Activated CD4-positive, CD25-positive, alpha-beta regulatory T cell (primary cell): ENCODE measurements at places on chromosomes 6 and 20.

DNA sequence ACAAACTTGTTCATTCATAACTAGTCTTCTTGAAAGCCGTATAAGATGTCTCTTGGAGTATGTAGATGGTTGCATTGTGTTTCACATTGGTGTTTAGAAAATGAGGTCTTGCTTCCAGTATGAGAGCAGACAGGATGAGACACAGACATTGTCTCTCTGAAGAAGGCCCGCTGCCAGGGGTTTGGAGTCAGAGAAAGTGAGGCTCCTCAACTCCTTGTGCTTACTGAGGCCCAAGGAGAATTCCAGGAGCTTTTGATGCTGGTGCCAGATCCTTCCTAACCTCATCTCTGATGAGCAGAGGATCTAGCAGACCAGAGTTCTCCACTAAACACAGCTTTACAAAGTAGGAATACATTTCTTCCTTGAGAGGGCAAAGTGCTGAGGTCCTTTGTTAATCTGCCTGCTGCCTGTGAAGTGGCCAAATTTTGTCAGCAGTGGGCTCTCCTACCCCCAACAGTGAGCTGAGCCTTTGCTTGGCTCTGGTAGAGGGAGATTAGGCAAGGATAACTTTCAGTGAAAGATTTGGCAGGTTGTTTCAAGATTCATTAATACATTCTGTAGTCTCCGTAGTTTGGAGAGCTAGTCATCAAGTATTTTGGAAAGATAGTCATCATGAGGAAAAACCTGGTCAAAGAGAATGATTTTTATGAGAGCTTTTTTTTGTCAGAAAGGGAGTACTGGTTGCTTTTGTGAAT lies 9.7 kb downstream of the MAPRE1 start:
- DNase-seq, result no peak

- DNase-seq, result no peak
These were observed 404.5 kb downstream of the SYNE1 start for GRCh38 chr6:152232501-152233151.

- no peak for DNase-seq
These were observed 79.6 kb upstream of the EPB41L1 start for GRCh38 chr20:36074983-36075382.

- no peak for DNase-seq
These were observed 59.9 kb upstream of the MAP7 start for GRCh38 chr6:136609873-136610706.

DNA sequence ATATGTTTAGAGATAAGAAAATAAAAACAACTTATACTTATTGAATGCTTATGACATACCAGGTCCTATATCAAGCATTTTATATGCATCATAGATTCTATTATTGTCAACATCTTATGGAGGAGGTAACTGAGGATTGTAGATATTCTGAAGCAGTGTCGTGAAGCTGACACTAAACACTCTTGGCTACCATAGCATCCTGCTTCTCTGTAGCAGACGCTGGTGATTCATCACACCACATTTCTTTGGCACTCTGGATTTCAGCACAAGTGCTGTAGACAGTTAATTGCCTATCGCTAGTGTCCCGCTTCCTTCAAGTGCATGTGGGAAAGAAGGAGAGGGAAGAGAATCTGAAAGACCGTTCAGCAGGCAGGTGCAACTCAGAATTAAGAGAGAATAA lies 317.1 kb downstream of the PLCB1 start:
- DNase-seq, result no peak

DNA sequence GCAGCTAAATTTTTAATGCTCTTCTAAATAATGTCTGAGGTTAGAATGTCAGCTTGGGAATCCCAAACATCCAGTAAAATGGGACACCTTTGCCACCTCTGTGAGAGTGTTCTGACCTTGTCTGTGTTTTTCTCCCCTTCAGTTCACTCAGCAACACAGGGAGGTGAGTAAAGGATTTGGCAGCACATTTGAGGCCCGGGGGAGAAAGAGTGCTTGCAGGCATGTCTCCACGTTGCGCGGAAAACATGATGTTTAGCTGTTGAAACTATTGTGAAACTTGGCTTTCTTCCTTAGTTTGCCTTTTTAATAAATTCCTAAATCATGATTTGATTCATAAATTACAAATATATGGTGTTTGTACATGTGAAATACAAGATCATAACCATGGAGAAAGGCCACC lies 707.8 kb upstream of the FLRT3 start:
- no peak for DNase-seq

DNA sequence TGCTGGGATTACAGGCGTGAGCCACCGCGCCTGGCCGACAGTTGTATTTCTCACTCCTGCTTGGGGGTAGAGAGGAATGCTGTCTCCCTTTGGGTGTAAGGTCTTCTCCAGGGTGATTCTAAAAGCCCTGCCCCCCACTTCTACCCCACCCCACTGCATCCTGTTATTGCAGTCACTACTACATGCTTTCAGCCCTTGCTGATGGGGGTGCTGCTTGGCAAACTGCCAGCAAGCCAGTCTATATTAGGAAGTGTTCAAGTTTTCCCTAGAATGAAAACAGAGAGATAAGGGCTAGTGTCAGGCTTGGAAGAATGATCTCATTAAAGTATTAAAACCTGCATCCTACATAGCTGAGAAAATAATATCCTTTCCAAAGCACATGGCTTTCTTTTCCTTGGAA lies 31.3 kb downstream of the TTI1 start:
- no peak for DNase-seq

DNA sequence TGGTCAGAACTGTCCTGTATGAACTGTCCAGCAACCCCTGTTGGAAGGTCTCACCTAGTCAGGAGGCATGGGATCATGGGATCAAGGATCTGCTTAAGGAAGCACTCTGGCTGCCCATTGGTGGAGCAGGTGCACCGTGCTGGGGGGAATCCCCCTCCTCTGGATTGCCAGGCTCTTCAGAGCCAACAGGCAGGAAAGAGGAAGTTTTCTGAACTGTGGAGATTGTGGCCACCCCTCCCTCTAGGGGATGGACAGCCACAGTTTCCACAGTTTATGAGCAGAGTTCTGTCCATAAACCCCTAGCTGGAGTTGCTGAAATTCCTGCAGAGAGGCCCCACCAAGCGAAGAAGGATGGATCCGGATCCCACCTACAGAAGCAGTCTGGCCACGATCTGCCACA lies 13.0 kb upstream of the HLA-DQB1 start:
- DNase-seq, result no peak

DNA sequence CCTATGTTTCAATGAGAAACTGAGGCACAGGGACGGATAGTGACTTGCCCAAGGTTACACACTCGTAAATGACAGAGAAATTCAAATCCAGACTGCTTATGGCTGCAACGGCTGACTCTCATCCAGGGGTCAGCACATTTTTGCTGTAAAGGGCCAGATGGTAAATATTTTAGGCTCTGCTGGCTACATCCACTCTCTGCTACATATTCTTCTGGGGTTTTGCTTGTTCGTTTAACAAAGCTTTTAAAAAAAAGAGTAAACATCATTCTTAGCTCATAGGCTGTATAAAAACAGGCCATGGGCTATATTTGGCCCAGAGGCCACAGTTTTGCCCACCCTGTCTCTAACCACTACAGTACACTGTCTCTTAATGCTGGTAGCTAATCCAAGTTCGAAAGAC lies 103.4 kb downstream of the PREX1 start:
- DNase-seq, result no peak
